Hepatocyte (in vitro differentiated cells): ENCODE measurements at places on chromosomes 6 and 20.

GRCh38 chr6:40529040-40529439 is 58.1 kb downstream of the LRFN2 start:
- H3K4me1 ChIP-seq, result no peaks in the 10 kb centered on the region
- H3K27me3 ChIP-seq, result peaks cover 4% of the 10 kb centered on the region
- H3K36me3 ChIP-seq, result no peaks in the 10 kb centered on the region
- no peak for DNase-seq
- H3K27ac ChIP-seq, result no peak overlapping the region

- H3K4me3 ChIP-seq, result no peak overlapping the region
- H3K27me3 ChIP-seq, result no peaks in the 10 kb centered on the region
- no peaks in the 10 kb centered on the region for H3K36me3 ChIP-seq
- peaks cover 8% of the 10 kb centered on the region for H3K4me1 ChIP-seq
- no peak for DNase-seq
These were observed 99.6 kb upstream of the SLC24A3 start for GRCh38 chr20:19112828-19113227.

GRCh38 chr20:45206725-45207124 is at the start of gene SEMG1:
Gene SEMG1 (plus strand): TSS chr20:45207033. CDS start chr20:45207054, 21 bp downstream.
- H3K4me3 ChIP-seq, result no peak within 1 kb of the TSS
- no peak within 1 kb of the TSS for H3K27ac ChIP-seq
- H3K4me1 ChIP-seq, result no peaks in the 10 kb centered on the region
- H3K27me3 ChIP-seq, result peaks cover 13% of the 10 kb centered on the region
- no peaks in the 10 kb centered on the region for H3K36me3 ChIP-seq

- peak overlapping the region; percentile 100 for H3K27ac ChIP-seq
- no peaks in the 10 kb centered on the region for H3K27me3 ChIP-seq
- DNase-seq, result peak; percentile 78
- peaks cover 7% of the 10 kb centered on the region for H3K4me1 ChIP-seq
These were observed 90.7 kb upstream of the ARID1B start for GRCh38 chr6:156686301-156686994.

GRCh38 chr6:58198301-58198700 is 880.9 kb downstream of the PRIM2 start:
- no peak overlapping the region for H3K27ac ChIP-seq
- no peak for DNase-seq
- H3K4me3 ChIP-seq, result no peak overlapping the region
- no peaks in the 10 kb centered on the region for H3K36me3 ChIP-seq
